Activated T-helper 1 cell treated with anti-CD3 and anti-CD28 coated beads, Interleukin-2, amount 50 U/mL, for 16 hours (primary cell): ENCODE measurements at places on chromosomes 6 and 20.
A peak's percentile ranks its signal among the peaks of the same experiment; 100 is the strongest.

DNA sequence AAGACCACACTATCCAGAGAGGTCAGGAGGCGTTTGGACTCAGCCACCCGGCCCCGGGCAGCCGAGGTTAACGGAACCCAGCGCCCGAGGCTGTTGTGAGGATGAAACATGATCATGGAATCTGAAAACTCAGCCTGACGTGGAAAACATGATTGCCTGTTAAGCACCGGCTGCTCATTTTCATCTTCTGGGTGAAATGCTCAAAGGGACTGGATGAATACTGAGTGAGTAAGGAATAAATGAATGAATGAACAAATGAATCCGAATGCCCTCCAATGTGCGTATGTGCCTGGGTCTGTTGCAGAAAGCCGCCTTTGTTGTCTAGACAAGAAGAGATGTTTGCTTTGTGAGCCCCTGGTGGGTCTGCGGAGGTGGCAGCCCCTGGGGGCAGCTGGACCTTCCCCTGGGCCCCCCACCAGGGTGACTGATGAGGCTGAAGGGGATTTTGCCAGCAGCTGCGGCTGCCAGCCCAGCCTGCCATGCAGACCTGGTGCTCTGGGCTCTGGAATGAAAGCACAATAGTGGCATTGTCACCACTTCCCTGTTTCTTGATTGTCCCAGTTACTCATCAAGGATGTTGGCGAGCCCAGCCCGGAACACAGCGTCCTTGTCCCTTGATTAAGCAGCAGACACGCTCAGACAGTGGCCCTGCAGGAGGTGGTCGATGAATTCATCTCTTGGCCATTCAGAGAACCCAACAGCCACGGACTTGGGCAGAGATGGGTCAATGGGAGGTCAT lies 211.1 kb downstream of the ANKRD60 start:
- DNase-seq = no peak

DNA sequence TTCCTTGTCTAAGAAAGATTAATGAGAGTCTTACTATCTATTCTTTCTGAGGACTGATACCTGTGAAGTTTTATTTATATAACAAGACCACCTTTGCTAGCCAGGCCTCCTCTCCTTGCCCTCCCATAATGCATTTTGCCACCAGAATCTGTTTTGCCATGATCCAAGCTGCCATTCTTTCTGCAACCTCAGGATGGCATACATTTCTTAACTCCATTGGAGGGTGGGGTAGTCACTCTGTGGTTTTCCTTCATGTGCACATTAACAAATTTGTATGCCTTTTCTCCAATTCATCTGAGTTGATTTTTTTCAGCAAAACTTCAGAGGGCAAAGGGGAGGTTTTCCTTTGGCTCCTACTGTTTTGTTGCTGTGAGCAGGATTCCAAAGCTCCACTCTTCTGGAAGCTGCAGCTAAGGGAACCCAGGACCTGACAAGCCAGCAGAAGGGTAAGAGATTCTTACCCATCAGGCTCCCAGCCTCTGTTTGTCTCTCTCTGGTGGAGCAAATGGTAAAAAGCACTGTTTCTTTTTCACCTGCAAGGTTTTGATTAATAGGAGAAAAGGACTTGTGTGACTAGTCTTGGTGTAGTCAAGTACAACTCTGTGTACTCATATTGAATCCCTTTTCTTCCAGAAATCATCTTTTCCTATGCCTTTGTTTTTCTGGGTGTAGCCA lies 26.2 kb upstream of the ENPP4 start:
- DNase-seq = no peak

- peak; percentile 9 for DNase-seq
Observed at GRCh38 chr6:144008120-144008811, at the start of gene PLAGL1. TSS of gene PLAGL1 (minus strand) at chr6:144008259. CDS start at chr6:143948136, 60,123 bp downstream.

DNA sequence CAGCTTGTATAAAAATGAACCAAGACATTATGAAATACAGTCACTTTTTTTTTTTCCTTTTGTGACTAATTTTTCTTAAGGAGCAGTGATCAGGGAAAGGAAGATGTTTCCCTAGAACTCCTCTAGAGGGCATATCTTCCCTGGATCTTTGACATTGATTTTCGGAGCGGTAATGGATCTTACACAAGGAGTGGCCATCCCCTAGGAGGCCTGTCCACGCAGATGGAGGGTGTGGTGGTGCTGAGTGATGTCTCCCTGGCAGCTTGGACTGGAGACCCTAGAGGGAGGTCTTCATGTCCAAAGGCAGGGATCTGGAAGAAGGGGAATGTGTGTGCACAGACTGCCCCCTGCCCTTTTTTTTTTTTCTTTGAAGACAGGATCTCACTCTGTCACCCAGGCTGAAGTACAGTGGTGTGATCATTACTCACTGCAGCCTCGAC lies 7.0 kb upstream of the KIFC1 start:
- DNase-seq = no peak

DNA sequence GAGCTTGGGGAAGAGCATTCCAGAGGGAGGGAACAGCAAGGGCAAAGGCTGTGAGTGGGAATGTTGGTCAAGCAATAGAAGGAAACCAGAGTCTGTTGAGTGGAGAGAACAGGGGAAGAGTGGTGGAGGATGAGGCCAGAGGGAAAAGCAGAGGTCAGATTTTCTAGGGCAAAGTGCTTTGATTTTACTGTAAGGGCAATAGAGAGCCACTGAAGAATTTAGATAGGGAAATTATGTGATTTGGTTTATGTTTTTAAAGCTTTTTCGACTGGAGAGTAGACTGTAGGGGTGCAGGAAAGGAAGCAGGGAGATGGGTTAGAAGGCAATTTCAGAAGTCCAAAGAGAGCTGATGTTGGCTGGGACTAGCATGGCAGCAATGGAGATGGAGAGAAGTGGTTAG lies 4.4 kb downstream of the L3MBTL1 start:
- DNase-seq = no peak

DNA sequence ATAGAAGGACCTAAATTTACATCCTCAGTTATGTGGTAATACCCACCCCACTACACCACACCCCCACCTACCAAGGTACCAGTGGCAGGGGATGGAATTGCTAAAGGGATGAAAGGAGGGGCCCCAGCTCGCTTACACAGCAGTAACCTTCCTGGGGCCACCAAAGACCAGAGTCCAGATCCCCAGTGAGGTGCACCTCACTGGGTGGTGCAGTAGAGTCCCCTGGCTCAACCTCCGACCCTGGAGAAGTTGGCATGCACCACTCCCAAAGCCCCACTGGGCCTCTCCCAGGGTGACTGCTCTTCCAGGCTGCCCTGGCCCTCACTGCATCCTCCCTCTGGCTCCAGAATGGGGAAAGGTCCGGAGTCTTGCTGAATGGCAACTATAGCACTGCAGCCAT lies 816 bp downstream of the UNC5CL start:
- DNase-seq = no peak

GRCh38 chr6:95084867-95085266 lies 492.5 kb upstream of the MANEA start:
- DNase-seq = no peak

DNA sequence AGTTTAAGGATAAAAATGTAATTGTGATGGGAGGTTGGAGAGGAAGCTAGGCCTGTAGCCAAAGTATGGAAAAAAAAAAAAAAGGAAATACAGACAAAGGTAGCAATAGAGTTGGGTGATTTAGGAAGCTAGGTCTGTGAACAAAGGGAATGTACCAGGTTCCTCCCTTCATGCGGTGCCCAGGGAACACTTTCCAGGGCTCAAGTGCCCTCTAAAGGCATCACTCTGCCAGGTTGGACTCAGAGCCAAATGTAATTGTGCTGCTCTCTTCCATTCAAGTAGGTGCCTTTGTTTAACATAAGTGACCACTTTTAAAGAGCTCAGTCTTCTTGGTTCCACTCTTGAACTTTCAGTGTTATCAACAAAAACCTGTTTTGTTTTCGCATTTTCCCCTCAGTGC lies 159.7 kb upstream of the AHI1 start:
- no peak for DNase-seq

GRCh38 chr6:93391965-93392364 lies 27.4 kb downstream of the EPHA7 start:
- no peak for DNase-seq

DNA sequence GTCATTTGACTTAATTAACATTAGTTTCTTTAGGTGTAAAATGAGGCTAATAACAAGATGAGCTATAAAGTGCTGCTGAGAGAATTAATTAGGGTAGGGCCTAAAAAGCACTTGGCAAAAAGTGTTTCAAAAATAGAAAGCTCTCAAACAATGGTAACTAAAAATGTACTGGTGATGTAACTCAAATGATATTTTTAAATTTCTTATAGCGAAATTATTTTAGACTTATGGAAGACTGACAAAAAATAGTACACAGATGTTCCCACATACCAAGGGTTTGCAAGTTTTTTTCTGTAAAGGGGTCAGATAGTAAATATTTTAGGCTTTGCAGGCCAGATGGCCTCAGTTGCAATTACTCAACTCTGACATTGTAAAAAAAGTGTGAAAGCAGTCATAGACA lies 190.7 kb upstream of the UFL1 start:
- DNase-seq = no peak

GRCh38 chr20:34437330-34437986 lies 74.4 kb downstream of the ITCH start:
- no peak for DNase-seq

GRCh38 chr6:5115168-5115567 lies 30.0 kb downstream of the PPP1R3G start:
- DNase-seq = no peak

- DNase-seq = no peak
Observed at GRCh38 chr20:1296117-1296610, 30.1 kb downstream of the SNPH start.

- no peak for DNase-seq
Observed at GRCh38 chr6:159126590-159126989, 42.6 kb upstream of the FNDC1 start.

DNA sequence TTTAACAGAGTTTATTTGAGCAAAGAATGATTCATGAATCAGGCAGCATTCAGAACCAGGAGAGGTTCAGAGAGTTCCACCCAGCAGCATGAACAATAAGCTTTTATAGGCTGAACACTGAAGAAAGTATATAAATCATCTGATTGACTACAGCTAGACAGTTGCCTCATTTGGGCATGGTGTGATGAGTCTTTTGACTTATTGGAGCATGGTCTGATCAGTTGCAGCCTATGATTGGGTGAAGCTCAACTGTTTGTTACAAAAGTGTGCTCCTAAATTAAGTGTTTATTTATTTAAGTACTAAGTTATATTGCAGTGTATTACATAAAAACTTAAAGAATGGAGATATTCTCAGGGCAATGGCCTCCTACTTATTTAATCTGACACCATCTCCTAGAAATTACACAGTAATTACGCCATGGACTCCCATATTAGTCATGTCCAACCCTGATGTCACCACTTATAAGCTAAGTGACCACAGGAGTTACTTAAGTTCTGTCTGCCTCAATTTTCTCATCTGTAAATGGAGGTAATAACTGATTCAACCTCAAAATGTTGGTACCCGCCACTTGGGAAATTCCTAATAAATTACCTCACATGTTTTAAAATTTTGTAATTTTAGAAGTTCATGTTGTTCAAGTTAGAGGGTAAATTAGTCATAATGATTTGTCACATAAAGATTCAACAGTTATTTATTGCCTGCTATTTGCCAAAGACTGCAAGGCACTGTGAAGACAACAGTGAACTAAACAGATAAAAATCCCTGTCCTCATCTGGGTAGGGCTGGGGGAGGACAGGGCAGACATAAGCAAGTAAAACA lies 15.2 kb upstream of the ROS1 start:
- DNase-seq = no peak

GRCh38 chr6:147201885-147202515 lies 2.2 kb upstream of the STXBP5 start:
- DNase-seq = no peak

GRCh38 chr6:25392372-25392771 lies 113.2 kb downstream of the CARMIL1 start:
- DNase-seq = no peak

DNA sequence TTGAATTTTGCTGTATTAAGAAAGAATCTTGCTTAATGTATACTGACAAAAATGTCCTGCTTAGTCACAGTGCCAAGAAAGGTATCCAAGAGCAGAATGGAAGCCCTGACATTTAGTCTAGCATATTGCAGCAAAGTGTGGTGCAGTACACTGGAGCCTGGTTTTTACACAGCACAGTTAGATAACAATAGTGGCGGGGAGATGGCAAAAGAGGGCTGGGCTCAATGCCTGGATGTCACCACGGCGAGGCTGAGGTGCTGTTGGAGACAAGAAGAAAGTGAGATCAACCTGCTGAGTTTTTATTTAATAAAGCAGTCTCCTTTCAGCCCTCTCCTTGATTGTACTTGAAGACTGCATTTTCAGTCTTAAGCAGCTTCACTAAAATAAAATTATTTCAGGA lies 426.0 kb downstream of the LMBRD1 start:
- no peak for DNase-seq

- DNase-seq = no peak
Observed at GRCh38 chr6:138869398-138869797, 73.5 kb downstream of the ECT2L start.

DNA sequence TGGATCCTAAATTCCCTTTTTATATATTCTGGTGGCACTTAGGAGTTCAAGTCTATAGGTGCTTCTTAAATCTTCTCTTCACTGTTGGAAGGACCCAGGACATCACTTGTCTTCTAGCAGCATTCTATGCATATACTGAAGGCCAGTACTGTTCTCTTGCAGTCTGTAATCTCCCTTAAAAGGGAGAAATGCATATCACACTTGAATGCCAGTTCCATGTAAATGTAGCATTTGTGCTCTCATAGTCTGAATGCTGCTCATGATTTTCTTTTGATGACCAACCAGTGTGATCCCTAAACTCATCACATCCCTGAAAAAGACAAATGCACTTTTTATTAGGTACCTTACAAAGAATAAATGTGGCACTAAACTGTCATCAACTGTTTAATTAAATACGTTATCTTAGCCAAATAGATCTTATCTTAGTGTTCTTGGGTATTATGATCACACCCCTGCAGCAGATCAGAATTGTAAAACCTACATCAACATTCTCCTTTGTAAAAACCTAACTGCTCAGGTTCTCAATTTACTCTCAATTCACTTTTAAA lies 176.1 kb downstream of the EPHA7 start:
- DNase-seq = no peak

DNA sequence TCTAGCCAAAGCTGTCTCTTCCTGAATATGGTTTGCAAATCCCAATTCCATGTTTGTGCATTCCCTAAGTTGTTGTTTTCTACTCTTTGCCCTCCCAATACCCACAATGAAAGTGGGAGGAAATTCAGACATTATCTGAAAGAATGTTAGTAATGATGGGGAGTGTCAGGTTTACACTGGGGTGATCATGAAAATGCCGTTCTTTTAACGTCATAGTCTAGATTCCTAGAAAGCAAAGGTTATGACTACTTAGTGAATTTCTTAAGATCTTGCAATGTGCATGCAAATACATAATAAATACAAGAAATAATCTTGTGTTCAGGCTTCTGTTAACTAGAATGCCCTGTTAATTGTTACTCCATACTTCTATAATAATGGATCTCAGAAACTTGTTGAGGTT lies 101.0 kb downstream of the LCA5 start:
- DNase-seq = no peak

- no peak for DNase-seq
Observed at GRCh38 chr20:64256282-64256935, 861 bp downstream of the PCMTD2 start.

DNA sequence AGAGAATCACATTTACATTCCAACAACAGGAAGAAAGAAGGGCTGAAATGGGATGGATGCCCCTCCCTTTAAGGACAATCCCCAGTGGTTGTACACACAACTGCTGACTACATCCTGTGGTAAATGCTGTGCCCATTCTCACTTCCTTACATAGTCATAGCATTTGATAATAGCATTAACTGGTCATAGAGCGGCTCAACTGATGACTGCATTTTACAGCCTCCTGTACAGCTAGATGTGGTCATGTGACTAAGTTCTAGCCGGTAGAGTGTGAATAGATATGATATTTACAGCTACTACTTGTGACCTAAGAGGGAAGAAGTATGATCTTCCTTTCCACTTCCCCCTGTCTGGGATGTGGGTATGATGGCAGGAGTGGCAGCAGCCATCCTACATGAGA lies 24.7 kb downstream of the KCNK17 start:
- no peak for DNase-seq
